ENCODE measurements at places on chromosomes 1 and 21.

DNA sequence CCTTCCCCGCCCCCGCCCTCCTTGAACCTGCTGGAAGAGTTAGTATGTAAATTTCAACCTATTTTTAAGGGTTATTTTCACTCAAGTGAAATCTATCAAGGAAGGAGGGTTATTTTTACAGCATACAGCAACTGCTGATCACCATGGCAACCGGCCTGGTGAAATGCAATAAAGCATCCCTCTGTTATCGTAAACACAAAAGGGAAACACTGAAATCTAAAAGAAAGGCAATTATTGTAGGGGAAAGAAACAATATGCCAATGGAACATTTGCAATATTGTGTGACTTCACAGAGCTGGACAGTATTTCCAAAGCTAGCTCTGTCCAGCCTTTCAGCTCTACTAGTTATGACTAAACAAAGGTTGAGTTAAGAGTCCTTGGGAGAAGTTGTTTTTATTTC lies 588.3 kb upstream of the PBX1 start:
- DNase-seq, result no peak

GRCh38 chr1:19918057-19918456 lies 5.4 kb downstream of the PLA2G2E start:
- DNase-seq, result peak; percentile 91

DNA sequence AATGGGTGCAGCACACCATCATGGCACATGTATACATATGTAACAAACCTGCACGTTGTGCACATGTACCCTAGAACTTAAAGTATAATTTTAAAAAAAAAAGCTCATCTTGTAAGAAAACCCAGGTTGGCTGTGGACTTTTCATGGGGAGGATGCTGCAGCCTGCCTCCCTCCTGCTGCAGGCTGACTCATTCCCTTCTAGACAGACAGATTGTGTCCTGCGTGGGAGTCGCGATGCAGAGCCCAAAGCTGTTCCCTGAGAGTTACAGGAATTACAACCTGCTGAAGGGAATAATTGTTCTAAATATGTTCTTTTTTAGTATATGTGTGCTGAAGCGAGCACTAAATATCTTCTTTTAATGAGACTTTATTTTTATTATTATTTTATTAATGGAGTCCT lies 93.2 kb downstream of the TBX19 start:
- DNase-seq, result no peak

DNA sequence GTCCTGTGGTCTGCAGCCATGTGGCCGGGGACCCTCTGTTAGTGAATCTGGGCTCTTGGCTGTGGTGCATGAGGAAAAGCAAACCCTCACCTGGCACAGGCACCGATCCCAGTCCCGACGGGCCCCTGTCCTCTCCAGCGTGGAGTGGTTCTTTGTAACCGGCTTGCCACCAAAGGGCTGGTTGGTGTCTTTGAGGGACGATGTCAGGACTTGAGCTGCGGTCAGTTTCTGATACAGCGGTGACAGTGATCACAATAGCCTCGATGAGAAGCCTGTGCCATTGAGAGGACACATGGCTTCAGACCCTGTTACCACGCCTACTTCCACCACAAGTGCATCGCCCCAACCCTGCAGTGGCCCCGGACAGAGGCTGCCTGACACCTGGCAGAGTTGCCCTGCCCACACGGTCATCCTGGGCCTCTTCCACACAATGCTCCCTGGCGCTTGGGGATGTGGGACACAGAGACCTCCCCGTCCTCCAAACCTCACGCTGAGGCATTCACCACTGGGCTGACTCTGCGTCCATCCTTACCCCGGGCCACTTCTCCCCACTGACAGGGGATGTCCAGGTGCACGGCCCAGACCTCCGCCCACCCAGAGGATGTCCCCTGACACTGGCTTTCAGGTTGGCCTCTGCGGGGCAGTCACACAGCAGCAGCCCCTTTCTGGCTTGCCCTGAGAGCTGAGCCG lies 18.8 kb upstream of the ACTRT2 start:
- DNase-seq, result no peak

DNA sequence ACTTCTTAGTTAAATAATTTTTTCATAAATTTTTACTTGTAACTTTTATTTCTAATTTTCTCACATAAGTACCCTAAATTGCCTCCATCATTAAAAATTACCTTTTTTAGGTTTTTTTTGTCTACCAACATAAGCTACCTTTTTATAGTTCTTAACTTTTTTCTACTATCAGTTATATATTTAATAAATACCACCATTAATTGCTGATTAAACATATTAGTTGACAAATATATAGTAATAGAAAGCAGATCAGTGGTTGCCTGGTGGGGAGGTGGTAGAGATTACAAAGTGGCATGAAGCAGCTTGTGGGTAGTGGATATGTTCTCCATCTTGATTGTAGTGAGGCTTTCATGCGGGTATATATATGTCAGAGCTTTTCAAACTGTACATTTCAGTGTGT lies 6.1 kb upstream of the SH3BP5L start:
- no peak for DNase-seq

DNA sequence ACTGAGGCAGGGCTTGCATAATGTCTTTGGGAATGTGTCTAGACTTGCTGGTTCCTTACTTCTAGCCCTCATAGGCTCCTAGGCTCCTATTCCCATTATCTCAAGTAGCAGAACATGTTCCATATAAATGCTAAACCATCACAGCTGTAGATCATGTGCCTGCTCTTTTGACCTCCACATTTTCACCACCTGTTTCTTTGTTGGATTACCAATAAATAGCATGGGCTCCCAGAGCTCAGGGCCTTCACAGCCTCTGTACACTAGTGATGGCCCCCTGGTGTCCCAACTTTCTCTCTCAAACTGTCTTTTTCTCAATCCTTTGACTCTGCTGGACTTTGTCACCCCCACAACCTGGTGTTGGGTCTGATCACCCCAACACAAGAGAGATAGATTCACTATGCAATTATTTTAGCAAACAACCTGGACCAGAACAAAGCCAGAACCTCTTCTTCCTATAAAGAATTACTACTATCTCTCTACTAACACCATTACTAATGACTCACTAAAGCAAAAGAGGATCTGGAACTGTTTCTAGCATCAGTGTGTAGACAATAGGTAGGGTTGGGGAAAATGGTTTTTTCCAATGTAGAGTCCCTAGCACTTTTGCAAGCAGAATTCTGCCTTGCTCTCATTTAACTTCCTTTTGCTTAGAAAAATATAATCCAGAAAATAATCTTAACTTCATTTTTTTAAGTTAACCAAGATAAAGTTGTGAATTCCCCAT lies 51.7 kb downstream of the WLS start:
- DNase-seq, result no peak

GRCh38 chr21:16218682-16219343 lies 489.0 kb downstream of the USP25 start:
- no peak for DNase-seq

GRCh38 chr1:41496080-41497055 lies 11.9 kb upstream of the EDN2 start:
- DNase-seq, result peak; percentile 87

DNA sequence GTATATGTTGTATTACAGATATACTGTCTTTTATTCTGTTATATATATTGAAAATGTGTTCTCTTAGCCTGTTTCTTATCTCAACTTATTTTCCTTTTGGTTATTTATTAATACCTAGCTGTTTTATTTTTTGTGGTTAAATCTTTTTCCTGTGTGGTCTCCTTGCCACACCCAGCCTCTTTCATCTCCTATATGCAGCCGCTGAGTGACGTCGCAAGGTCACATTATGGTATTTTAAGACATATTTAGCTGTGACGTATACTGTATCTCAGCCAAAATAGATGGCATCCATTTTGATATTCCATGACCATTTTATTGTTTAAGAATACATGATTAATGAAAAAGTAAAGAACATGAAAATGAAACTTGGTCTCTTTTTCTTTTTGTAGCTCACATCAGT lies 29.1 kb downstream of the CENPF start:
- no peak for DNase-seq

DNA sequence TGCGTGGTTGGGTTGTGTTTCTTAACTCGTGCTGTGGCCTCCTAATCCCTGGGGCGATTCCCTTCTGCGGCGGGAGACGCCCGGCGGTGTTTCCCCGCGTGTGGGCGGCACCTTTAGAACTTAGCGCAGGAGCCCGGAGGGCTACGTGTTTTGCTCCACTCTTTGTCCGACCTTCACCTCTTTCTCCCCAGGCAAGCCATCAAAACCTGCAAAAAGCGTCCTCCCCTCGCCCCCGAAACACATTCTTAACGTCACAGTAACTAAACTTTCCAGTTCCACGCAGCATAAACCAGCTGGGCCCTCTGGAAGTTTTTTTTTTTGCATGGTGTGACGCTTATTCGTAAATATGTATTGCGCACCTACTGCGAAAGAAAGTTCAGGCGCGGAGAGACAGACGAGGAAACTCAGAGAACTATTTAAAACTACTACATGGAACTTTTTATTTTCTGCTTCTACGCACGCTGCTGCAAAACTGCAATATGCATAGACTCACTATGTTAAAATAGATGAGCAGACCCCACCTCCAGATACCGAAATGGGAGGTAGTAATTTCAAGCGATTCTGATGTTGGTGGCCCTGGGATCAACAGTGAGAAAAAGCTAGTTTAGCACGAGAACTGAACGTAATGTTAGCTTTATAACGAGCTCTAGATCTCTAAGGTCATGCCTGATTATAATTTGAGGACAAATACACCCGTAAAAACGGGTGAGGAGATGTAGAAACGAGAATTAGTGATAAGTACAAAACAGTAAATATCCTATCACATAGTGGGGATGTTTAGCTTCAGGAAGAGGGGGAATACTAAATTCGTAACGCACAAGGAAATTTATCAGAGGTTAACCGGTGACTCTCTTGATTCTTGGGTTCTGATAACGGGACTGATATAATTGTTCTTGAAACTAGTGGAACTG lies 920 bp downstream of the MTR start:
- no peak for DNase-seq

DNA sequence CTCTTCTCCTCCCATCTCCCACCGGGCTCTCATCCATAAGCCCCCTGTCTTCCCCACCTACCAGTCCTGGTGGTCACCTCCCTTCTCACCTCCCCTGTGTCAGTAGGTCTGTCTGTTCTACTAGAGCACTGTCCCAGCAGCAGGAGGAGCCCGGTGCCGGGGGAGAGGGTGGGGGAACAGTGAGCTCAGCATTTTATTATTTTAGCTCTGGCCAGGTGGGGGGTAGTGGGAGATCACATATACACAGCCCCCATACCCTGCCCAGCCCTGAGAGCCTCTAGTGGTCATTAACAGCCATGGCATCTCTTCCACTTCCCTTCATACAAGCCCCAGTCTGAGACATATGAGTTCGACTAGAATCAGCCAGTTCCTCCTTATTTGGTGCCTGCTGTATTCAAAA lies at the start of gene TMOD4:
Gene TMOD4, minus strand, starts transcription at position 119 of the 400 bp plus-strand sequence. CDS start 1,106 bp downstream, outside the sequence.
- peak; percentile 53 for DNase-seq

- DNase-seq, result no peak
These were observed 24.8 kb downstream of the F11R start for GRCh38 chr1:160996178-160996577.

DNA sequence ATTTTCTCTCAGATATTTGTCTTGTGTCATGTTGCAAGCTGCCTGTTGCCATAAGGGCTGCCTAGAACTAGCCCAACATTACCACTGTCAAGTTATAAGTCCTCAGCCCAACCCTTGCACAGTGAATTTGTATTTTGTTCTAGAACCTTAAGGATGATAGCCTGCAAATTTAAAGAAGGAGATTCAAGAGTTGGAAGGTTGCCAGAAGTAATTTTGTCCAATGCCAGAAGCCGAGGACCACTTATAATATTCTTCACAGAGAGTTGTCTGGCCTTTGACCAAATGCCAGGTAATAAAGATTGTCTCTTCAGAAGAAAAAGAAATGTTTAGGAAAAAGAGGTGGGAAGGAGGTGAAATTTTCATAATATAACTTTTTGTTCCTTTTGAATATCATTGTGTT lies 40.5 kb upstream of the SUCO start:
- DNase-seq, result no peak

DNA sequence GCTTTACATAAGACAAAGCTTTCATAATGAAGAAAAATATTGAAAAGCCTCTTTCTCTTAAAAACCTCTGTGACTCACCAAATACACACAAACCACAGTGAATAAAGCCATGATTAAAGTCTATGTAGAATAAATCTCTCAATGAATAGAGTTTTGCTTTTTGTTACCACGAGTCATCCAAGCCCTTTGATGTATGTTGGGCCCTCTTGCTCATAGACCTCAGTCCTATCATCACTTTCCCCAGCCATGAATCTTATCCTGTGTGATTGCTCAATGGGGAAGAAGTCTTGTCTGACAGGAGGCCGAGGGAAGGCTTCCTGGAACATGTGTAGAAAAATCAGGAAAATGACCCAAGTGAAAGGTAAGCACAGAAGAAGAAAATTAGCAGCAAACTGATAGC lies 60.8 kb downstream of the NGF start:
- DNase-seq, result no peak

- DNase-seq, result no peak
These were observed 13.3 kb downstream of the MFAP2 start for GRCh38 chr1:16967095-16967575.

DNA sequence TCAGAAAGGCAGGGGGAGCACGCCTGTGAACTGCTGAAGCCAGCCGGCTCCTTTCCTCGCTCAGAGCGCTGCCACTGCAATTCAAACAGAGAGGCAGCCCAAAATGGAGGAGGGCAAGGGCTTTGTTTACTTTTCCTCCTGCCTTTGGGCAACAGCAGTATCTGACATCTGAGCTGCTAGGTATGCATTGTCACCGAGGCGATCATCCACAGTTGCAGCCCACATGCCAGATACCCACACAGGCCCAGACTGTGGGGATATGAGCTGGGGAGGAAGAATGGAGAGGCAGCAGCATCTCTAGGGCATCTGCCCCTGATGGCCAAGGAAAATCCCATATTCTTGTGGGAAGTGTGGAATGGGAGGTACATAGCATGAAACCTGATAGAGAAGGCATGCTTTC lies 357.1 kb downstream of the BARHL2 start:
- DNase-seq, result no peak

DNA sequence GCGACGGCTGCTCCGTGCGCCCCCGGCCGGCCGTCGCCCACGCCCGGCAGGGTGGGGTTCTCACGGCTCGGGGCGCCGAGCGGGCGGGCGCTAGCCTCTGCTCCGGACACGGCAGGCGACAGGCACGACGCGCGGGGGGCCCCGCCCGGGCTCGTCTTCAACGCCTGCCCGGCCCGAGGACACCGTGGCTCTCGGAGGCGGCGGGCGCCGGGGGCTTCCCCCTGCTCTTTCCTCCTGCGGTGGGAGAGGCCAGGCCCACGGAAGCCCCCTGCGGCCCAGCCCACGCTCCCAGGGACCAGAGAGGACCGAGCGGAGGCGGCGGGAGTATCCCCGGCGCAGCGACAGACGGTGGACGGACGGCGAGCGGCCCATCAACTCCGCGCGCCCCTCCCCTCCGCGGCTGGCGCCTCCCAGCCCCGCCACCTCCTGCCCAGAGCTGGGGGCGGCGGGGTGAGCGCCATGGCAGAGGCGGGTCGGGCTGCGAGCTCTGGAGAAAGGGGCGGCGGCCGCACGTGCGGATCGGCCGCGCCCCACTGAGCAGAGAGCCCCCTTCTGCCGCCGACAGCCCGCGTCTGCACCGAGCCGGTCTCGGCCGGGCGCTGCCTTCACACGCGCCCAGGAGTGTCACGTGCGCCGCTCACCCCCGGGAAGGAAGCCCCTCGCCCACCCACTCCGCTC lies at the start of the genes SHE and TDRD10:
Gene SHE, minus strand, starts transcription at position 347 of the 678 bp plus-strand sequence. CDS start 386 bp downstream, outside the sequence.
Gene TDRD10, plus strand, starts transcription at position 154 of the 678 bp plus-strand sequence. CDS start 4,685 bp downstream, outside the sequence.
- DNase-seq, result peak; percentile 65

All from GM13976 (cell line).